ENCODE measurements at places on chromosomes 12 and 14.

DNA sequence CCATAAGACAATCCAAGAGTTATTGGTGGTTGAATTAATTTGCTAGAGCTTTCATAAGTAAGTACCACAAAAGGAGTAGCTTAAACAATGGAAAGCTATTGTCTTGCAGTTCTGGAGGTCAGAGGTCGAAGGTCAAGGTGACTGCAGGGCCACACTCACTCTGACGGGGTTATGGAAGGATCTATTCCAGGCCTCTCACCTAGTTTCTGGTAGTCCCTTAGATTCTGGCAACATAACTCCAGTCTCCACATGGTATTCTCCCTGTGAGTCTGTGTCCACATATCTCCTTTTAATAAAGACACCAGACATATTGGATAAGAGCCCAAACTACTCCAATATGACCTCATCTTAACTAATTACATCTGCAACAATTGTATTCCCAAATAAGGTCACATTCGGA lies 273.4 kb downstream of the FOXN3 start:
- DNase-seq, result no peak

- DNase-seq, result no peak
These were observed 675.0 kb downstream of the TMEM121 start for GRCh38 chr14:106201376-106201775.

GRCh38 chr12:10708862-10709261 lies 14.3 kb downstream of the YBX3 start:
- no peak for DNase-seq

GRCh38 chr14:64808449-64808848 lies 71.3 kb downstream of the SPTB start:
- DNase-seq, result no peak

- DNase-seq, result no peak
These were observed 346.2 kb upstream of the FAR2 start for GRCh38 chr12:28802706-28803438.

GRCh38 chr12:78612190-78612589 lies 252.4 kb upstream of the SYT1 start:
- DNase-seq, result no peak

- DNase-seq, result no peak
These were observed 98.1 kb upstream of the OR4E1 start for GRCh38 chr14:21771671-21772070.
